ENCODE measurements at places on chromosomes 3 and 15. TPM values are rescaled to one million over a fixed set of nuclear protein-coding genes. Genes with fewer than 3 reads are reported as not detected.

The RASGRP1 gene
- 2.1 TPM for total RNA-seq

The RTP4 gene
- total RNA-seq = not detected

The LRRC28 gene
- 50.9 TPM for total RNA-seq

The SLC25A20 gene
- total RNA-seq = 21.7 TPM

The TMEM207 gene
- not detected for total RNA-seq

The TM4SF1 gene
- 90.2 TPM for total RNA-seq

The LSAMP gene
- total RNA-seq = 7.7 TPM

The DTWD1 gene
- 40.9 TPM for total RNA-seq

The MAP6D1 gene
- 27.5 TPM for total RNA-seq

The ZNF620 gene
- total RNA-seq = 3.0 TPM

The ATXN7 gene
- total RNA-seq = 18.3 TPM

The FETUB gene
- total RNA-seq = not detected
